ENCODE measurements at places on chromosomes 7 and 10.

- no peak for DNase-seq
These were observed 22.2 kb downstream of the VOPP1 start for GRCh38 chr7:55550010-55550663.

GRCh38 chr10:50556237-50557120, 67.3 kb downstream of the SGMS1 start:
- no peak for DNase-seq

- DNase-seq, result no peak
These were observed 375.2 kb downstream of the ARL4A start for GRCh38 chr7:13062631-13063030.

DNA sequence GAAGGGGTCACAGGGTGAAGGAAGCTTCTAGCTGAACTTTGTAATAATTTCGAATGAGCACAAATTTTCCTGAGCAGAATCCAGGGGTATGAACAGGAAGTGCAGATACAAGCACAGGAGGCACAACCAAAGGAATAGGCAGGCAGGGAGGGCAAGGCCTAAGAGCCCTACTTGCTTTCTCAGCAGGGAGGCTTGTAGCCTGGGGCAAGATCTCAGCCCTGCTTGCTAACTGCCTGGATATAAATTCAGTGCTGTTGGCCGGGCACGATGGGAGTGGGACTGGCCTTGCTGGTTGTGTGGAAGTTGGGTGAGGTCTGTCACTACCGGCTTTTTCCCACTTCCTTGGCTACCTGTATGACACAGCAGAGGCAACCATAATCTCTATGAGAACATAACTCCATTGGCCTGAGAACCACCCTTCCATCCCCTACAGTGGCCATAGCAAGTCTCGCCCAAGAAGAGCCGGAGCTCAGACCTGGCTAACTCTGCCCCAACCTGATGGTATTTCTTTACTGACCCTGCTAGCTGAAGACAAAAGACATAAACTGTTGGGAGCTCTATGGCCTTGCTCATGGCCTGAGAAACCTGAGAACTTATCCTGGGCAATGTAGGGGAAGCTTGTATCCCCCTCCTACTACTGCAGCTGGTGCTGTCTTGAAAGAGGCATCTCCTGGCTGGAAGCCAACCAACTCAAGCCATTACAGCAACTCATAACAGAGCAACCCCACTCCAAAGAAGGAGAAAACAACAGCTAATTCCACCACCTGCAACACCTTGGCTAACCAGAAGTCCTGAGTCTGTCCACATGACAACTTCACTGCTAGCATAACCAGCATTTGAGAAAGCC, 27.6 kb downstream of the CLDN12 start:
- no peak for DNase-seq

DNA sequence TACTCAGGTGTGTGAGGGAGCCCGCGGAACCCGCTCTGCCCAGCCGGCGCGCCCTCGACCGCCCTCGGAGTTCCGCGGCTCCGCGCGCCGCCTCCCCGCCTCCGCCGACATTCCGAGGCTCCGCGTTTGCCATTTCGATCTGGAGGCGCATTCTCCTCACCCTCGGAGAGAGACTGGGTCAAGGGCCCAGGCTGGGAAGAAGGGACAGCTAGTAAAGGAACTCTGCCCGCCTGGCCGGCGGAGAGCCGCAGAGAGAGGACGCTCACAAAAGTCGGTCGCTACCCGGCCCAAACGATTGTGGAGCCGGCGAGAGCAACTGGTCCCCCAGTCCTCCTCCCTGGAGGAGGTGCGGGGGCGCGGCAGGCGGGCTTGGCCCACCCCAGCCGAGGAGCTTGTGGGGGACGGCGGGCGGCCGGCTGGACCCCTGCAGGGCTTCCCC, 74.5 kb upstream of the LEP start:
- DNase-seq, result no peak

- DNase-seq, result no peak
These were observed 286.8 kb downstream of the ADK start for GRCh38 chr10:74437822-74438221.

GRCh38 chr7:1536743-1537534, 6.4 kb downstream of the MAFK start:
- peak; percentile 98 for DNase-seq

GRCh38 chr7:139523199-139523941, at the start of gene CLEC2L:
TSS of gene CLEC2L (plus strand) at chr7:139523685. CDS start at chr7:139523928, 243 bp downstream.
- peak; percentile 90 for DNase-seq

DNA sequence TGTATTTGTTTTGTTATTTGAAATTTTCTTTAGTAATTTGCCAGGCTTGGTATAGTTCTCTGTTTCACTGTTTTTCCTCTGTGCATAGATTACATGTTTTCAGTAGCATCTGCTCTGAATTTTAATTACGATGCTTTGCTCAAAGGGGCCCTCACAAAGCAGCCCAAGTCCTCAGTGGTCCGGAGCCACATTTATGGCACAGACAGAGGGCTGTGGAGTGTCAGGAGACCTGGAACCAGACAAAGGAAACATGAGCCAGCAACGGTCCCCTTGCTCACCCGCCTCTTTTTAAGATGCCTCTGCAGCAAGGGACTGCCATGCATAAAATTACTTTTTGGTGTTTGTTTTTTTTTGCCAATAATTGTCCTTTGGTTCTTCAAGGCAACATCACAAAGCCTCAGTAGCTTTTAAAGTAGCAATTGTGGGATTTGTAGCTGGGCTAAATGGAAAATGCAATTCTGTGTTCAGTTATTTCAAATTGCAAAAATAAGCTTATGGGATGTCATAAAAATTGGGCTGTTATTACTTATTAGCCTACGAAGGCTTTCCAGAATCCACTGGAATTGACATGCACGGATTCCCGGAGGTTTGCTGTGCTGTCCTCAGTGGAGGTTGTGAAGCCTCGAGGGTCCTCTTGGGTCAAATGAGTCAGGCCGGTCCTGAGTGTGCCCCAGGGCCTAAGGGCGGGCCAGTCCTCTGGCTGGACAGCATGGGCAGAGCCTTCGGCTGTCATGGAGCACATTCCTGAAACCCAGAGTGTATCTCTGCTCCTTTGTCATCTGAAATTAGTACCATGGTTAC, 422.8 kb downstream of the GLRX3 start:
- no peak for DNase-seq

GRCh38 chr10:94403380-94404213, 1.3 kb downstream of the TBC1D12 start:
- peak; percentile 28 for DNase-seq

GRCh38 chr10:97416565-97416964, 9.4 kb upstream of the PGAM1 start:
- no peak for DNase-seq

GRCh38 chr10:30134171-30134945, 75.0 kb upstream of the JCAD start:
- DNase-seq, result no peak

- no peak for DNase-seq
These were observed 19.5 kb downstream of the ITGA8 start for GRCh38 chr10:15700078-15700674.
